ENCODE measurements at places on chromosomes 5 and 9. TPM values are rescaled to one million over a fixed set of nuclear protein-coding genes. Genes with fewer than 3 reads are reported as not detected.

Gene CDHR2
- not detected for polyA plus RNA-seq

DNA sequence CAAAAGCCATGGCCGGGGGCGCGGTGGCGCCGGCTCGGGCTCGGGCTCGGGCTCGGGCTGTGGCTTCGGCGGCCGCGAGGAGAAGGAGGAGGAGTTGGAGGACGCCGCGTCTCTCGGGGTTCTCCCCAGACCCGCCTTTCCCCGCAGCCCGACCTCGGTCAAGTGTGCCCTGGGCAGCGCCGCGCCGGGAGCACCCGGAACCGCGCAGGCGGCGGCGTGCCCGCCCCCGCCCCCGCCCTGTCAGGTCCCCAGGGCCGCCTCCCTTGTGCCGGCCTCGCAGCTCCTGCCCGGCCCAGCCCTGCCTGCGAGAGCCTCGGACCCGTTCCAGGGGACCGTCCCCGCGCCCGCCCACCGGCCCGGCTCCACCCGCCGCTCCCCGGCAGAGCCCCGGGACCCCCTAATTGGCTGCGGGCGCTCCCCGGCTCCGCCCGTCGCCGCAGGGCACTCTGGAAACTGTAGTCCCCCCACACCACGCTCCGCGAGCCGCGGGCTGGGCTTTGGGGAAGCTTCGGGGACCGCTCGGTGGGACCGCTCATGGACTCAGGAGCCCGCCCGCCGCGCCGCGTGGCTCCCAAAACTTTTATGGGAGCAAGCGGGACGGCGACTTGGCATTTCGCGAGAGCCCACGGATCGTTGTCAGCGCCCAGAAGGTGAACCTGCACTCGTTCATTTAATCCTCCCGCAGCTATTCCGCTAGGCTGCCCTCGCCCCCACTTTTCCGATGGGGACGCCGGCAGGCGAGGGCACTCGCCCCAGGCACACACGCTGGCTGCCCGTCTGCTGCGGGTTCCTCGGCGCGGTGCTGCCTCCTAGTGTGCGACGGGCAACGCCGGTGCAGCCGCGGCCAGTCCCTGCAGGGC, at the start of gene STK10:
Gene STK10, minus strand, starts transcription at position 192 of the 860 bp plus-strand sequence. Its CDS starts 182 bp downstream, at position 10.
- peak; percentile 87 for DNase-seq

DNA sequence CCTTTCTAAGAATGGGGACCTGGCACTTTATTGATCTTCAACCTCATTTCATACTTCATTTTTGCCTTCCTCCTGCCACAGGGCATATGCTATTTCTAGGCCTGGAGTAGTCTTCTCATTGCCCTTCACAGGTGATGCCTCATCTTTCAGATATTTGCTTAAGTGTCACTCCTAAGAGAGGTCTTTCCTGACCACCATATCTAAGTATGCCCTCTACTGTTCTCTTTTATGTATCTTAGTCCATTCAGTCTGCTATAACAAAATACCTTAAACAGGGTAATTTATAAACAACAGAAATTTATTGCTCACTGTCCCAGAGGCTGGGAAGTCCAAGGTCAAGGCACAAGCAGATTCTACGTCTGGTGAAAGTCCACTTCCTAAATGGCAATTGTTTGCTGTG, 99.1 kb downstream of the ADAMTS6 start:
- no peak for DNase-seq

- DNase-seq: no peak
Observed at GRCh38 chr5:35884191-35884769, 27.6 kb downstream of the IL7R start.

- no peak for DNase-seq
Observed at GRCh38 chr5:115050866-115051265, 118.8 kb downstream of the TRIM36 start.

DNA sequence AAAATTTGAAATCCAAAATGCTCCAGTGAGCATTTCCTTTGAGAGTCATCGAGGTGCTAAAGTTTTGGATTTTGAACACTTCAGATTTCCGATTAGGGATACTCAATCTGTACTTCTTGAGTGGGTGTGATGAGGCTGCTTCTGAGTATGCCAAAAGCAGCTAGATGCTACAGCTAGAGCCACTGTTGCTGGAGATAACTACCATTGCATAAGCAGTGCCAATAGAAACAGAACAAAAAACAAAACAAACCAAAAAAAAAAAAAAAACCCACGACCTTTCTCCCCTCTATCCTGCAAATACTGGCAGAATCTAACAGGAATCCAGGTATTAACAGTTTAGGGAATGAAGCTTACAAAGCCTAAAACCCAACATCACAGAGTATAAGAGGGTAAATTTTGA, 43.5 kb downstream of the PKD2L2 start:
- no peak for DNase-seq

DNA sequence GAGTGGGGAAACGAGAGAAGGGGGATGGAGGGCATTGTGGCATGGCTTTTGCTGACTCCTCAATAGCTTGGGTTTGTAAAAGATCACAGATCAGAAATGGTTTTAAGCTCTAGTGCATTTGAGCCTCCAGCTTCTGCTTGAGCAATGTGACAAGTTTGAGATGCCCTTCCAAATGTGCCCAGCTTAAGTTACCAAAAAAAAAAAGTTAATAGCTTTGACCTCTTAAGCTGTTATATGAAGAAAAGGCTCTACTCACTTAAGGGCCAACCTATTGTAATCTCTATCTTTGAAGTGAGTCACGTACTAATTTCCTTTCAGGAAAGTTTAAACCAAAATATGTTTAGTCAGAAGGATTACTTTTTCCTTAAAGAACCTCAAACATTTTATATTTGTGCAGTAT, 428.8 kb upstream of the ACTBL2 start:
- DNase-seq: no peak

- DNase-seq: no peak
Observed at GRCh38 chr5:149598966-149599365, 17.7 kb downstream of the ARHGEF37 start.

- DNase-seq: no peak
Observed at GRCh38 chr9:1005043-1005667, 28.7 kb downstream of the DMRT3 start.

GRCh38 chr5:132059043-132059695, 1.3 kb upstream of the IL3 start:
- DNase-seq: no peak

Data from immature natural killer cell (primary cell).